ENCODE measurements at places on chromosomes 3 and 15. TPM values are rescaled to one million over a fixed set of nuclear protein-coding genes. Genes with fewer than 3 reads are reported as not detected.

Gene WDR48
- 31.5 TPM for total RNA-seq

Gene PROS1
- 9.0 TPM for total RNA-seq

Gene SLC6A6
- total RNA-seq = 7.1 TPM

Gene LRRK1
- total RNA-seq = 6.6 TPM

Gene ANXA2
- total RNA-seq = 3,929 TPM

- peak; percentile 10 for DNase-seq
Measured at GRCh38 chr15:81071120-81071519, 63.0 kb upstream of the CFAP161 start.

DNA sequence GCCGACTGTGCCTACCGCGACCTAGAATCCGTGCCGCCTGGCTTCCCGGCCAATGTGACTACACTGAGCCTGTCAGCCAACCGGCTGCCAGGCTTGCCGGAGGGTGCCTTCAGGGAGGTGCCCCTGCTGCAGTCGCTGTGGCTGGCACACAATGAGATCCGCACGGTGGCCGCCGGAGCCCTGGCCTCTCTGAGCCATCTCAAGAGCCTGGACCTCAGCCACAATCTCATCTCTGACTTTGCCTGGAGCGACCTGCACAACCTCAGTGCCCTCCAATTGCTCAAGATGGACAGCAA, 1.4 kb downstream of the ISLR start:
- no peak for DNase-seq

- DNase-seq = no peak
Measured at GRCh38 chr3:134393074-134393473, 18.8 kb upstream of the AMOTL2 start.

Gene PLCH1
- under 0.01 TPM for total RNA-seq

- no peak for DNase-seq
Measured at GRCh38 chr15:92473756-92474155, 80.1 kb downstream of the ST8SIA2 start.

GRCh38 chr3:186487819-186488218, 56.4 kb downstream of the CRYGS start:
- no peak for DNase-seq

GRCh38 chr3:178352326-178353005, 183.8 kb upstream of the KCNMB2 start:
- no peak for DNase-seq

DNA sequence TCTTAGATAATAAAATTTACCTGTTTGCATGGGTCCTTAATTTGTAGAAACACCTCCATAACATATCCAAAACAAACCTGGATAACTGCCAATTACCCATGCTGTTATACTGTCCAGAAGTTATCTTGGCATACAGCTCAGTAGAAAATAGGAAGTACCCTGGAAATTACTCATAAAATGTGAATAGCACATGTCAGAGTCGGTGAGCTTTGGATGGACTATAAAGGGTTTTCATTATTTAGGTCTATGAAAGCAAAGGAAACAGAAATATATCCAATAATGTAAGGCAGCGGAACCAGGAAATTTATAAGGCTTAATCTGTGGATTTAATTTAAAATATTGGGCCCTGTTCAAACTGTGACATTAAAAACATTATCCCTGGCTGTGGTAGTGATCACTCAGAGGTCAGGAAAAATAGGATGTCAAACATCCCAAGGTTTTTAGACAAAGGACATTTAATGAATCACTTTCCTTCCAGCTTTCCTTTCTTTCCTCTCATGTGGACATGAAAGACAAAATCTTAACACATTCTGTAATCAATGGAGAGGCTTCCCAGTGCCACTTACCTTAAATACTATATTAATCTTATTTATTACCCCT, 459.0 kb upstream of the DPH6 start:
- DNase-seq = peak; percentile 61

DNA sequence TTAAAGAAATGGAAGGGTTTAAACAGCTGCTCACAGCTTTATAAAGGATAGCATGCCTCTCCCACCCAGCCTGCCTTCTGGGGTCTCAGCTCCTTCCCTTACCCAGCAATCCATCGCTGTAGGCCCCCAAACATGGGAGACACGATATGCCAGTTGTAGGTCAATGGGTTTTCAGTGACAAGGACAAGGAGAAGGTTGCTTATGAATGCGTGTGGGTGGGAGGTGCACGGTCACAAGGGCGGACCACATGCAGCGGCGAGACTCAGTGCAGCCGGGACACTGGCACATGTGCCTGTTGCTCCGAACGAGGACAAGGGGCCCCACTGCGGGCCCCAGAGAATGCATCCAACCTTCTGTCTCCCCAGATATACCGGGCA, 67.0 kb downstream of the MGLL start:
- DNase-seq = no peak

Gene GNAT1
- total RNA-seq = under 0.01 TPM

Gene ADGRG7
- total RNA-seq = not detected

DNA sequence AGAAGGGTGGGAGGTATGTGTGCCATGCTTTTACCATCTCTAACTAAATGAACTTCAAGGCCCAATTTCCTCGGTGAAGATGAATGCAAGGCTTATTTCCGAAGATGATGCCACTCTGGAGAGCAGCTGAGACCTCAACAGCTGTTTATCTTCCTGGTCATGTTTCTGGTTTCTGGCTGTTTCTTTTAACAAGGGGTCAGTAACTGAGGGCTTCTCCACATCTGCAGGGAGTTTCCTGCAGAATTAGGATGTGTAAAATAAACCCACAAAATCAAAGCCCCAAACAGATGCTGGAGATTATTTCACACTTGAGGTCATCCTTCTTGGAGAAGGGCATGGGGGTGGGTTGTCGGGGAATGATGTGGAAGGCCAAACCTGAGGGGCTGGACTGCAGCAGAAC, 220.3 kb downstream of the THSD4 start:
- no peak for DNase-seq

Gene ADCY5
- under 0.01 TPM for total RNA-seq

DNA sequence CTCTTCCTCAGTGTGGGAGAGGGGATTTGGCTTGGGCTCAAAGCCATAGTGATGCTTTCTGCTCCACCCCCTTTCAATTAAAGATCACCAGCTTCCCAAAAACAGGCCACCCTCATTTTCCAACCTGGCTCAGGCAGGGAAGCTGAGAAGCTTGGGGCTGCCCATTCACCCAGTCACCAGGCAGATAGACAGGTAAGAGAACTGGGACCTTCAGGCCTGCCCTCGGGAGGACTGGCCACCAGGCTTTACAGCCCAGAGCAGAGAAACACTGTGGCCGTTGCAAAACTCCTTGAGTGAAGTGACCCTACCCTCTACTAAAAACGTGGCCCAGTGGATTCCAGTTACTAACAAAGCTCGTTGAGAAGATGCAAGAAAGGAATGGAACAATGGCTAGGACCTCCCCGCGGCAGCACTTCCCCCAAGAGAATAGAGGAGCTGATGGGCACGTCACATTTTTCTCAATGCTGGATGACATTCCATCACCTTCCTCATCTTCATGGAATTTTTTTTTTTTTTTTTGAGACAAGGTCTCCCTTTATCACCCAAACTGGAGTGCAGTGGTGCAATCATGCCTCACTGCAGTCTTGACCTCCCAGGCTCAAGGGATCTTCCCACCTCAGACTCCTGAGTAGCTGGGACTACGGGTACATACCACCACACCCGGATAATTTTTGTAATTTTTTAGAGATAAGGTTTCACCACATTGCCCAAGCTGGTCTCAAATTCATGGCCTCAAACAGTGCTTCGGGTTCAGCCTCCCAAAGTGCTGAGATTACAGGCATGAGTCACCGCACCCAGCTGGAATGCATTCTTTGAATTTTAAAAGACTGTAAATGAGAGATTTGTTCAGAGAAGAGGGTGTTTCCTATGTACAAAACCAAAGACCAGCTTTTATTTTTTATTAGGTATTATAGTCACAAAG, 37.9 kb downstream of the LIPC start:
- DNase-seq = peak; percentile 68

Measured in dermis microvascular lymphatic vessel endothelial cell (primary cell).